Right ventricle myocardium superior (tissue), 1 donor: ENCODE measurements at places on chromosomes 7 and 10. TPM values are rescaled to one million over a fixed set of nuclear protein-coding genes. Genes with fewer than 3 reads are reported as not detected.

Gene OPN4
- 0.40 TPM for total RNA-seq

Gene INA
- not detected for total RNA-seq

Gene GDF10
- total RNA-seq, result 0.11 TPM

Gene HMX3
- total RNA-seq, result not detected

Gene TSPAN13
- total RNA-seq, result 14.8 TPM

Gene PDIA4
- 32.2 TPM for total RNA-seq

Gene ADIRF
- total RNA-seq, result 43.2 TPM

- DNase-seq, result no peak
These were observed 16.3 kb downstream of the SFTPA1 start for GRCh38 chr10:79627075-79627474.

DNA sequence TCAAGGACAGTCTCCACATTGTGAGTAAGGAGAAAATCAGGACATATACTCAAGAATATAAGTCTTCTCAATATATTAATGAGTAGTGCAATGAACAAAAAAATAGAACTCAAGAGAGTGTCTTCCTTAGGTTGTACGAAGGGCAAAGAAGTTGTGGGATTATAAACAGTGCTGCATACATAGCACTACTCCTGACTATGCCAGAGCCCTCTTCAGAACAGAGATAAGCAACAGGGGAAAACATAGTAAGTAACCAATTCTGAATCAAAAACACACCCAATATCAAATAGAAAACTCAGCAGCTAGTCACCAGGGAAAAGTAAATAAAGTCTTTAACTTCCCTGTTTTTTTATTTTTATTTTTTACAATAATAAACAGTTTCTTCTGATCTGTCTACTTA lies 10.6 kb downstream of the ARHGAP21 start:
- DNase-seq, result no peak

- no peak for DNase-seq
These were observed 373 bp downstream of the PAXIP1 start for GRCh38 chr7:155002411-155003091.

- no peak for DNase-seq
These were observed 1.7 kb downstream of the IGF2BP3 start for GRCh38 chr7:23468526-23469149.

DNA sequence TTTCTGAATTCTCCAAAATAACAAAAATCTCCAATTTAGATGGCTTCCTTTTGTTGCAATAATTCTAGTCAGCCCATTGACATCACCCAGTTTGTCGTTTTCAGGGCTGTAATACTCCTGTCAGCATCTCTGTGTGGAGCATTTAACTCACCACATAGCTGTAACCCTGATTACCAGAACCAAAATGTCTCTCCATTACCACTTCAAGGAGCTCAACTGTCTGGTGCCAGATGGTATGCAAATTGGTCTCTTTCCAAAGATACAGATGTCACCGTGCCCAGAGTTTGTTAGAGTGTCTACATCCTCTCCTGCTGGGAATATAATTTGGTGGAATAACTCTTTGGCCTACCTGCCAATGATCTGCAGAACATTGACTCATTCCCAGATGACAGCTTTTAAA lies 350.3 kb upstream of the POT1 start:
- no peak for DNase-seq

GRCh38 chr10:93861825-93862224 lies 32.0 kb upstream of the SLC35G1 start:
- no peak for DNase-seq
